ENCODE measurements at places on chromosomes 6 and 20.

GRCh38 chr20:62064770-62065673, 659 bp downstream of the TAF4 start:
- ATAC-seq: peak; percentile 31

- no peak for ATAC-seq
Measured at GRCh38 chr20:12057778-12058177, 140.1 kb downstream of the BTBD3 start.

DNA sequence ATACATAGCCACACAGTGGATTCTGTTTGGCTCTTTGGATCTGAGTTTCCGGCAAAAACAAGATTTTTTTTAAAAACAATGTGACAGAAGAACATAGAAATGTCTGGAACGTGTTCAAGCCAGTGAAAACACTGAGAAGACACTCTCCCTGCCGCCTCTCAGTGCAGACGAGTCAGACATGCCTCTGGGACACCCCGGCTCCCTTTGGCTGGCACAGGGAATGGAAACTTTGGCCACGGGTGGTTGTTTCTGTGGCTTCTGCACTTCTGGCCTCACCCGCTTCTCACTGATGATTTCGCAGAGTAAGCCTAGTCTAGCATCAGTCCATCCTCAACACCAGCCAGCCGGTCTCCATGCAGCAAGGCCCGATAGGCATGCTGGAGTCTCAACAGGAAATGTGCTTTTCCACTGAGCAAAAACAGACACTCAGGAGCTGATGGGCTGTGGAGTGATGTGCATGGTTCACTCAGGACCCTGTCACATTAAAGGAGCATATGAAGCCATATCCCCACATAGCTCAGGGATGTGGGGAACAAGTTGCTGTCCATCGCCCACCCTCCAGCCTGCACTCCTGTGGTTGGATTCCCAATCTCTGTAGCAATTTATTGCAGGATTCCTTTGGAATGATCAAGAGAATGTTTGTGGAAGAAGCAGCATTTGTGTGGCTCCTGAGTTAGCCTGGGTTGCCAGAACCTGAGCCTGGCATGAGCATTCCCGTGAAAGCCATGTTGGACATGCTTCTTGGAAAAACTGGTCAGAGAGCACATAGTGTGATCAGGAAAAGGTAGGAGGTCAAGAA, 262.0 kb upstream of the RIN2 start:
- ATAC-seq: no peak

GRCh38 chr6:16413399-16413798, 175.0 kb downstream of the GMPR start:
- ATAC-seq: peak; percentile 70

GRCh38 chr20:1764136-1765033, 106.8 kb upstream of the SIRPG start:
- peak; percentile 85 for ATAC-seq

GRCh38 chr6:166798652-166799051, 157.7 kb downstream of the RNASET2 start:
- ATAC-seq: no peak

DNA sequence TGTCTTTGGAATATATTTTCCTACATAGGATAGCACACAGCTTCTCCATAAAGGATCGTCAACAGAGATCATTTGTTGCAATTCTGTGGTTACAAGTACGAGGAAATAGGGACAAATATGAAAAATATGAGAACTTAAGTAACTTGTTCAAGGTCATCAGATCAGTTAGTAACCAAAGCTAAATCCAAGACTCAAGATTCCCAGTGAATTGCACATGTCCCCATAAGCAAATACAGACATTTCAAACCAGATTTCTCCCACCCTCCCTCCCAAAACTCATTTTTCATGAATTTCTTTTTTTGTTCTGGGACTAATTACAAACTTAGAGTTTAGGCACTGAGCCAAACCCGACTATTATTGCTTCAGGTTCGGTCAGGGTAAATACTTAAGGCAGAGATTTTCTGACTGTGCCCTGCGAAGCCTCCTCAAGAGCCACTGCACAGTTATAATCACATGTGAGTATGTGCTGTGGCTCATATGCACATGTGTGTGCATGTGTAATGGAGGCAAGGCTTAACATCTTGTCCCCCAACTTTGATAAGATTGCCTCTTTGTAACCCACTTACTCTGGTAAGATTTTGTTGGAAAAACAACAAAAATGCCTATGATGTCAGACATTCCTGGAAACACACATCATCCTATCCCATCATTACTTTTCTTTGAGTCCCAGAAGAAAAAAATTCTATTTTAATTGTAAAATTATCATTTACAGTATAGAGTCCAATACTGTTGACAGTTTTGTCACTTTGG, 216.2 kb downstream of the CD83 start:
- no peak for ATAC-seq

DNA sequence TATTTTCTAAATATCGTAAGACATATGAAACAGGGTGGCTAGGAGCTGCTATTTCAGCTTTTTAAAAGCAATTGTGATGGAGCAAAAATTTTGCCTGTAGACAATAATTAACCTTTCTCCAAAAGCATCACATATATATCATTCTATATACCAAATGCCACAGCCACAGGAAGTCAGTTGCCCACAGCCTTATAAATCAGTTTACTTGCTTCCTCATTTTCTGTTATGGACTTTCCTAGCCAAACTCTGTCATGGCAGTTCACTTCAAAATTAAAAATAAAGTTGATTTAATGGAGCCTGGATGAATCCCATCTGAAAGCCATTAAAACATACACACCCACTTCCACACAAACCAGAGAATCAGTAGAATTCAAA, 93.4 kb upstream of the NHSL1 start:
- no peak for ATAC-seq

- ATAC-seq: no peak
Measured at GRCh38 chr6:49847673-49848072, 18.7 kb downstream of the CRISP1 start.

DNA sequence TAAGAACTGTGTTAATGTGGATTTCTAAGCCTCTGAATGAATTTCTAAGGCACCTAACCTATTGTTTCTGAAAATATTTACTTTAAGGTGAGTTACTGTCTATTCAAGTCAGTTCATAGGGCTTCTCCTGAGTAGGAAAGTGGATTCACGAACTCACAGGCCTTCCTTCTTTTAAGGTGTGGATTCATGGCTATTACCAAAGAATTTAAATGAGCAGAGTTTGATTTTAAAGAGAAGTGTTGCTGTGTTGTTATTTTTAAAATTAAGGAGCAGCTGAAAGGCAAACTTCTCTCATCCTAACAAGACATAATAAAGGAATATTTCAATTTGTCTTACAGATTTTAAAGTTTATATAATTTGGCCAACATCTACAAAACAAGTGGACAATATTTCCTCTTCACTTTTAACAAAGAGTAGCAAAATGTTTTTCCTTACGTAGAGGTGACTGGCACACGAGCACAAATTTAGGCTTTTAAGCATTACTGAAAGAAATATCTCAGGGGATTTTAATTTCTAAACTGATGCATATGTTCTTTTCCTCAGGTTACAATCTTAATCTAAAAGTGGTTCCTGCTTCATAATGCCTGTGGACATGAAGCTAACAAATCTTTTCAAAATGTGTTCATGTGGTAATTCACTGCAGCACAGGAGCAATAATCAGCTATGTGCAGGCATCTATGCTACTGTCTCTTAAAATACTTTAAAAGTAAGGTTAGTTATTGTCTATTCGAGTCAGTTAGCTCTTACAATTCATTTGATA, 602 bp upstream of the TSPYL4 start:
- peak; percentile 34 for ATAC-seq

- ATAC-seq: no peak
Measured at GRCh38 chr6:162690158-162690557, 37.4 kb downstream of the PRKN start.

GRCh38 chr6:103183831-103184411, 1675.8 kb downstream of the HACE1 start:
- no peak for ATAC-seq

GRCh38 chr20:53622247-53623133, 28.9 kb upstream of the ZNF217 start:
- peak; percentile 15 for ATAC-seq
